ENCODE measurements at places on chromosomes 12 and 14.
A peak's percentile ranks its signal among the peaks of the same experiment; 100 is the strongest.

- no peak for DNase-seq
Measured at GRCh38 chr12:130764073-130764472, 48.0 kb upstream of the RIMBP2 start.

DNA sequence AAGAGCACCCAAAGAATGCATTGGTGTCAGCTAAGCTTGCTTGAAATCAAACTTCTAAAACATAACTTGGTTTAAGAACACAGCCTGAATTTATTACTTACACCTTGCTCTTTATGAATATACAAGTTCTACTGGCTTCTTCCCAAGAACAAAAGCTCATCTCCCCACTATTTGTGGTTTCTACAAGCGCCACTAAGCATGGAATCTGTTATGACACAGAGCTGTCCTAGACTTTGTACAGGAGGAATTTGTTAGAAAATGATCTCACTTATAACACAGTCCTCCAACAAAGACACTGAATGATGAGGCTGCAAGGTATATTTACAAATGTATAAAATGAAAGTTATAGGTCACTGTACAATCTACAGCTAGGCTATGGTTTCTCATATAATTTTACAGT is 452.1 kb downstream of the BCAT1 start:
- no peak for DNase-seq

DNA sequence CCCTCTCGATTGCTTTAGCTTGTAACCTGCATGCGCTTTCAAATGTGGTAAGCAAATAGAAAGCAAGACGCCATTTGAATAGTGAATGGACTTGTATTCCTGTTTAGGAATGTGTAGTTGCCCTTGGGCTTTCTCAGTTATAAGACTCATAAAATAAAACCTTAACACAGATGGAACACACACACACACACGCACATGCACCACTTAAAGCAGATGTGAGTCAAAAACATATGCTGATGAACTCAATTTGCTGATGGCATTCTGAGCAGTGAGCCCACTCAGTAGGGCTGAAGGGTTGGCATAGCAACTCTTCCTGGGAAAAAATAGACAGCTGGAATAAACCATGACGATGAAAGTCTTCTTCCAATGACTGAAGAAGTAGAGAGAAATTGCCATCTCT is 360.5 kb downstream of the APAF1 start:
- no peak for DNase-seq

DNA sequence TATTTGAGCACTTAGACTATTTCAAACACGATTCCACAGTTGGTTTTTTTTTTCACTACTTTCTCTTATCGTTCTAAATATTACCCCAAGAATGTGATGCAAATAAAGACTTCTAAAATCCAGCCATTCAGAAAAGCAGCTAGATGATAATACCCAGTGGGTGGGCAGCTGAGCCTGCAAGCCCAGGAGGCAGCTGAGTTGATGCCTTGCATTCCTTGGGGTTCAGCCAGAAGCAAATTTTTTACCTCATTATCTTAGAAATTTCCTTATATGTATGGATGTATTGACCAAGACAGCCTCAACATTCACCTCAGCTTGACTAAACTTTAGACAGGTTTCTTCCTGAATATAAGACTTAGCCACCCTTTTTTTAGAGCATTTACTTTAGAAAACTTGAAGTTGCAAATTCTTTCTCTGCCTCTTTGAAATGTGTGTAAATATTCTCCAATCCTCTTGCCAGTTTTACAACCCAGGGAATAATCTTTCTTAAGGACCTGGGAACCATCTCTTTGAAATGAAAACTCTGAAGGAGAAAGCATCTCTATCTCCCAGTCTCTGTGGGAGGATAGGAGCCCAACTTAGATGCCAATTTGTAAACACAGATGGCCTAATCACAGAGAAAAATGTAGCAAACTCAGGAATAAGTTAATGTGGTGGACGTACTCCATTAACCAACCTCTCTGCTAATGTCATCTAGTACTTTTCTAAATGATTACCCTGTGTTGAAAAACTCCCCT is 52.2 kb upstream of the ANP32D start:
- DNase-seq = no peak

DNA sequence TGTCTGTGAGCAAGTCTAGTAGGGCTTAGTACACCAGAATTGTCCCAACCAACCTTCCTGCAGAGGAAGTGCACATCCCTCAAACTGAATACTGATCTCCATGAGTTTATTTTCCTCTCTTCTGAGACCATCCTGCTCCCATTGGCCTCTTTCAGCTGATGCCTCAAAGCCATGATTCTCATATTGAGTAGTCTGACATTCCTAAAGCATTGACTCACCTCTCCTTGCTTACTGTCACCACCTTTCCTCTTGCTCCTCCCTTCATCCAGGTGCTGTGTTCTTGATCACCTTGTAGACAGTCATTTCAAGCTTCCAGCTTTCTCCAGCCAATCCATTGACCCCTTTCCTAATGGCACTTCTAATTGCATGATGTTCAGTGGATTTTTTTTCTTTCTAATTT is 583.7 kb upstream of the USP15 start:
- no peak for DNase-seq

DNA sequence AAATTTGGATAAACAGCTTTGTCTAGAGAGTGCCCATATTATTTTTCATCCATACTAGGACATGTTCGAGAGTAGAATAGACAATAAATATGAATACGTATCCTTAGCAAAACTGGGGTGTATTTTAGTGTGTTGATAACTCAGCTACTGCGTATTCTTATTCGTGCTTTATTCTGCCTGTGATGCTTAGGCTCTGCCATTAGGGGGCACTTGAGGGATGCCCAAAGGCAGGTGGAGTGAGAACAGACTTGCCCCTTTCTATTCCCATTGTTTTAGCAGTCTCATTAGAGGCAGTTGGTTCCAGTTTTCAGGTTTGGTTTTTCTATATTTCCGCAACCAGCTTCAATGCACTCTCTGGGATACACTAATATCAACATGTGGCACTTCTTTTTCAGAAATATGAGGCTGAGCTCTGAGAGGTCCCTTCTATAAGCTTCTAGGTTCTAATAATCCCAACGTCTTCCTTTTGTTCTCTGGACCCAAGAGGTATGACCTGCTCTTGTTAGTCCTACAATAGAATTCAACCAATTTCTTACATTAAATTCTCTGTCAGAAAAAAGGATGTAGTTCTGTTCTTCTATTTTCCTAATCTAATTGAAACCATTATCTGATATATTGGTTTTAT is 985.7 kb upstream of the FBXO33 start:
- DNase-seq = no peak

GRCh38 chr12:1995205-1995896 is 8.9 kb downstream of the DCP1B start:
- no peak for DNase-seq

DNA sequence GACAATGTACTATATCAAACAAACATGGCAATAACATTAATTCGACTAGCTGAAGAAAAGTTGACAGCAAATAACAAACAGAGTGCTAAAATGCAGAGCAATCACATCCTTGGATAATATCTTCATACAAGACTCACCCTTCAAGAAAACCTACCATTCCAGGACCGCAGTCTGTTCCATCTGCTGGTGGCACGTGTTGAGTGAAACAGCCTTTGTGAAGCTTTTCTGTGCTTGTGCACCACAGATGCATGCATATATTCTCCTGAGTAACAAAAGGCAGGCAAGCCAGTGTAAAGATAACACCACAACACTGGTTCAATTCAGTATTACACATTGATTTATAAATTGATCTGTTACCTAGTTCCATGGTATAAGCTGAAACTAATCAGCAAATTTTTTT is 89.3 kb downstream of the ADAMTS20 start:
- DNase-seq = no peak

DNA sequence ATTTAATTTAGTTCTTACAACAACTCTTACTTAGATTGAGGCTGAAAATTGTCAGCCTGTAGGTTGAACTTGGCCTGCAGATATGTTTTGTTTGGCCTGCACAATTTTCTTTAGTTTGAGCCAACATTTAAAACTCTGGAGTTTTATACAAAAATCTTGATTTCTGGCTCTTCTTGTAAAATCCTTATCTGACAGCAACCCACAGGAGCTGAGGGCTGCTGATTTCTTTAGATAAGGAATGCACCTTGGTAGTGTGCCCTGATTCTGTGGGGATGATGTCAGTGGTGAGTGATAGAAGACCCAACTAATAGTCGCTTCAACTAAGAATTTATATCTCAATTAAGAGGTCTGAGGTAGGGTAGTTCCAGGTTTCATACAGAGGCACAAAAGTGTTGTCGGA is 49.5 kb downstream of the SOCS2 start:
- DNase-seq = no peak

- DNase-seq = no peak
Measured at GRCh38 chr12:41189395-41190251, 1.5 kb downstream of the PDZRN4 start.

DNA sequence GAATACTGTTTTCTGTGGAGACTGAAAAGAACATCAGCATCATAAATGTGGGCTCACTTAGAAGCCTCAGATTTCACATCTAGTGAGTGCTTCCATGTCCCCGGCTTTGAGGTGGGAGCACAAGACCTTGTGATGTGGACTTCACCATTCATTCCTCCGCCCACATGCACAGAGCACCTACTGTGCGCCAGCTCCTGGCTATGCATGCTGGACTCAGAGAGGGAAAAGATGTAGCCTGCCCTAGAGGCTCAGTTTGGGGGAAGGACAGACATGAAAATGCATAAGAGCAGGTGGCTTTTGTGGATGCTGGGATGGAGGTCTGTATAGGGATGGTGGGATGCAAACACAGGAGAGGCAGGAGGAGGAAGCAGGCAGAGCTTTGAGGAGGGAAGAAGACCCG is 65.0 kb downstream of the SERPINA3 start:
- DNase-seq = no peak

DNA sequence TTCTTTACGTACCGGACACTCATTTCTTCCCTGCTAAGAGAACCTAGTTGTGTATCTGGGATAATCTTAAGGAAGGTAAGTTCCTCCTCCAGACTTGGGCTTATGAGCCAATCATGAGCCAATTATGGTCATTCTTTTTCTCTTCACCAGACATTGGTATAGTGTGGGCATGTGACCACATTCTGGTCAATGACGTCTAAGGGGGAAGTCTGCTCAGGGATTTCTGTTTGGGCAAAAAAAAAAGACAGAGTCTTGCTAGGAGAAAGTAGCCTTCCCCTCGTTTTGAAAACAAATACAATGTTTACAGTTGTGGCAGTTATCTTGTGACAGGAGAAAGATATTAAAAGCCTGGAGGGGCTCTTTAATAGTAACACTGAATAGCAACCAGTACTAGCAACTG is 20.1 kb upstream of the PLXNC1 start:
- DNase-seq = no peak

GRCh38 chr12:69239922-69240630 is 707 bp downstream of the CPSF6 start:
- DNase-seq = peak; percentile 81

DNA sequence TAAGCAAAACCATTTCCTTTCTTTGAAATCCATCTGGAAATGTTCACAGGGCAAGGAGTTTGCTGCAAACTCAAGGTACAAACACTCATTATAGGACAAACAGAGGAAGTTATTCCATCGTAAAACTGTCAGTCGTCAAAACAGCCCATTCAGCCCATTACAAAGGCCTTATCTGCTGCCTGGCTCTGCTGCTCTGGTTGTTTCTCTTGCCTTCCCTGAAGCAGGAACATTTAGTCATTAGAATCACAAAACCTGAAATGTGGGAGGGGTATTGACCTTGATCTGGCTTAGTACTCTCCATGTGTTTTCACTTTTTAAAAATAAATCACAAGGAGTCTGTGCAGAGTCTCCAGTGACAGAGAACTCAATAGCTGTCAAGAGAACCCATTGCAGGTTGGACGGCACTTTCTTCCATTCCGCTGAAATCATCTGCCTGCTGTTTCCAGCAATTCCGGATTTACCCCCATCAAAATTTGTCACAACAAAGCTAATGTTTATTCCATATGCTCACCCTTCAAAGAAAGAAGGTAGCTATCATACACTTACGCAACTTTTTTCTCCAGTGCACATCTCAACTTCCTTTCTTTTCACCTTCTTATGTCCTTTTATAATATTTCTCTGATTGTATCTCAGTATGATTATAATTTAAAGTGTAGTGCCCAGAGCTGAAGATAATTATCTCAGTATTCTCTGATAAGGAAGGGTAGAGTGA is 24.6 kb upstream of the ITPR2 start:
- DNase-seq = no peak

DNA sequence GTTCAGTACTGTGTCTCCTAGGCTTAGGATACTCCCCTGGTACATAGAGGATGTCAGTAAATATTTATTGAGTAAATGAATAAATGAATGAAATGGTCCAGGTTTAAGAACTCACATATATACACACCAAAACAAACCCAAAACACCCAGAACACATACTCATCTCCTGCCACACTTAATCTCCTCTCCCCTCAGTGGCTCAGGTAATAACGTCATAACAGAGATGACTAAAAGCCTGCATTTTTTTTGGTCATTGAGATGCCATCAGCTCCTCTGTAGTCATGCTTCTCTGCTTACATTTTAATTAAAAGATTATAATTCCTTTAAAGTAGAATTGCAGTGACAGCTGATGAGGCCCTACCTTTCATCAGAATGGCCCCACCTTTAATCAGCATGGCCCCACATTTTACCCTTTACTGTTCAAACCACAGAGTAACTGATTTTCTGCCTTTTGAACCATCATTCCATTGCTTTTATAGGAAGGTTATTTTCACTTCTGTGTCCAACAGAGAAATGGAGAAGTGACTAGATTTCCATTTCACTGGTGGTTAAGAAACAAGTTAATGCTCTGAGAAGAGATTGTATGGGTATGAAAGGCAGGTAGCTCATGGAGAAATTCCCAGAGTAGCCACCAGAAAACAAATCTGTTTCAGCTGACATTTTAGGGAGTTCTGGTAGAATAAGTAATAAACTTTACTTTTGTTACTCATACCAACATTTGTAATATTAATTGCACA is 193.4 kb upstream of the ATP2B1 start:
- DNase-seq = no peak

DNA sequence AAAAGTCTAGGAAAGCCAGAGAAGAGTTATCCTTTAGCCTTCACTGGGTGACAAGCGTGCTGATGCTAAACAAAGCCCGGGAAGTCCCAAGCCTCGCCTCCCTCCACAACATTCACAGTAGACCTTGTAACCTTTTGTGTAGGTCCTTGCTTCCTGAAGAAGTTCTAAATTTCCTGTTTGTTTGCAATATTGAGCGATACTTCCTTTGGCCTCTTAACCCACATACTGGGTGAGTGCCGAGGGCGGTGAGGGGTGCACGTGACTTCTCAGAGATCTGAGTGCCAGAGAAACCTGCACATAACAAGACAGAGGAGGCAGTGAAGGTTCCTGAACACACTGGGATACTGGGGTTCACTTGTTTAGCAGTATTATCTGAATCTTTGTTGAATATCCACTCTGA is 134.3 kb downstream of the PLXNC1 start:
- DNase-seq = no peak

DNA sequence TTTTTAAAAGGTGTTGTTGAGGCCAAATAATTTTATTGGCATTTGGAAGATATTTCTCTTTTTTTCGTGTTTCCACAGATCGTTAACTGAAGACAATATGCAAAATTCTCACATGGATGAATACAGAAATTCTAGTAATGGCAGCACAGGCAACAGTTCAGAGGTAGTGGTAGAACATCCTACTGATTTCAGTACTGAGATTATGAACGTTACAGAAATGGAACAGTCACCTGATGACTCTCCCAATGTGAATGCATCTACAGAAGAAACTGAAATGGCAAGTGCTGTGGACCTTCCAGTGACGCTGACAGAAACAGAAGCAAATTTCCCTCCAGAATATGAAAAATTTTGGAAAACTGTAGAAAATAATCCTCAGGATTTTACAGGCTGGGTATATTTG is 11.2 kb downstream of the PRPF39 start:
- no peak for DNase-seq

Data from Right ventricle myocardium inferior (tissue), 1 donor.